ENCODE measurements at places on chromosomes 7 and 10. TPM values are rescaled to one million over a fixed set of nuclear protein-coding genes. Genes with fewer than 3 reads are reported as not detected.

FAM237B gene
- total RNA-seq: not detected

PDE6C gene
- total RNA-seq: not detected

NUTM2D gene
- total RNA-seq: 1.6 TPM

C10orf62 gene
- total RNA-seq: not detected

PPP1R17 gene
- under 0.01 TPM for total RNA-seq

C7orf33 gene
- not detected for total RNA-seq

RNF148 gene
- 0.26 TPM for total RNA-seq

SUN3 gene
- not detected for total RNA-seq

TRUB1 gene
- 17.7 TPM for total RNA-seq

SCART1 gene
- total RNA-seq: 3.7 TPM

GARIN1A gene
- 0.52 TPM for total RNA-seq

Data from bronchial smooth muscle cell (primary cell).